IMR-90 (cell line): ENCODE measurements at places on chromosomes 3 and 15. TPM values are rescaled to one million over a fixed set of nuclear protein-coding genes. Genes with fewer than 3 reads are reported as not detected.
A peak's percentile ranks its signal among the peaks of the same experiment; 100 is the strongest.

DNA sequence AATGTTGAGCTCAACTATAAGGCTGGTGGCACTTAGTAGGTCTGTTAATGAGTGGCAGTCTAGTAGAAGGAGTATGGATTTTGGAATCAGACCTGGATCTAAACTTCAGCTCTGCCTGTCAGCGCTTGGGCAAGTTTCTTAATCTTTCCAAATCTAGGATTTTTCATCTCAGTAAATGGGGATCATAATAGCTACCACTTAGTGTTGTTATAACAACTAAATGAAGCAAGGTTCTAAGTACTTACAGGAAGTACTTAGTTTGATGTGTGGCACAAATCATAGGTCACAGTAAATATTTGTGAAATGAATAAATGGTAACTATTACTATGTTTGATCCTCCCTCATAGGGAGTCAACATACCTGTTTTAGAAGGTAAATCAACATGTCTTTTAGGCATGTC lies 31.4 kb downstream of the SLC49A4 start:
- H3K4me1 ChIP-seq, result no peaks in the 10 kb centered on the region
- no peak overlapping the region for H3K4me3 ChIP-seq
- peaks cover 5% of the 10 kb centered on the region; the same call in 1 of the 2 replicates for H3K36me3 ChIP-seq
- no peak for DNase-seq
- no peaks in the 10 kb centered on the region for H3K27me3 ChIP-seq

- H3K4me3 ChIP-seq, result no peak overlapping the region
- H3K36me3 ChIP-seq, result no peaks in the 10 kb centered on the region
- no peak overlapping the region for H3K27ac ChIP-seq
- no peak for DNase-seq
Measured at GRCh38 chr15:61315471-61315870, 86.4 kb upstream of the RORA start.

DNA sequence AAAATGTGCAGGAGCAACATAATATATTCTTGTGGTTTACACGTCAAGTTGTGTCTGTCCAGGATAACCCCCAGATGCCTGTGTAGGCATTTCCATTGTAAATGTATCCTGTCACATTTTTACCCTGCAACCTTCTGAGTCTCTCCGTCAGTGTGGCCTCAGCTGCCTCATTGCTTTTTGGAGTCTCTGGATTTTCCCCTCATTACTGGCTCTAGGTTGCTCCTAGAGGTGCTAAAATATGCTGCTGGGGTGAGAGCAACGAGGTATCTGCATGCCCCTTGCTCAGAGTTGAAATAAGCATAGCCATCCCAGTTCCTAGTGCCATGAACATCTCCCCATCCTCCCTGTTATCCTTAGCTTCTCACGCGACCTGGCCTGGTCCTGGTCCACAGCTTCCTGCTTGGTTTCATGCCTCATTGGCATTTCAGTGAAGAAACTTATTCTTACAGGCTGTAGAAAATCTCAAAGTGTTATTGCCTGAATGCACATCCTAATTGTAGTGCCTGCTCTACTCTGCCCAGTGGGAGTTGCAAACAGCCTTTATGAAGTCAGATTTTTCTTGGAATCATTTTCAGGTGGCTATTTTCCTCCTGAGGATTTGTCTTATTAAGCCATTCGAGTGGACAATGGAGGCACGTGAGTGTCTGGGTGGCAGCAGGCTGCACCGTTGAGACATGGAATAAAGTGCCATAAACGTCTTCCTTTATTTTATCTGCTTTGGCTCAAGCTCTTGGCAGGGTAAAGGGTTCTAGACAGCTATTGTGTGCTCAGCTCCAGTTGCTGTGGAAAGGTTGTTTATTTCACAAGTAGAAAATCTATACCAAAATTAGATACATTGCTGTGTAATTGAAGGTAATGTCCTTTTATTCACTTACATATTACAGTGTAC lies 33.2 kb downstream of the OXNAD1 start:
- H3K36me3 ChIP-seq, result peaks cover 6% of the 10 kb centered on the region; the same call in 1 of the 2 replicates
- peaks cover 2% of the 10 kb centered on the region; the same call in 1 of the 2 replicates for H3K4me1 ChIP-seq
- no peak overlapping the region for H3K4me3 ChIP-seq
- H3K27ac ChIP-seq, result no peak overlapping the region
- H3K27me3 ChIP-seq, result no peaks in the 10 kb centered on the region
- no peak for DNase-seq

DNA sequence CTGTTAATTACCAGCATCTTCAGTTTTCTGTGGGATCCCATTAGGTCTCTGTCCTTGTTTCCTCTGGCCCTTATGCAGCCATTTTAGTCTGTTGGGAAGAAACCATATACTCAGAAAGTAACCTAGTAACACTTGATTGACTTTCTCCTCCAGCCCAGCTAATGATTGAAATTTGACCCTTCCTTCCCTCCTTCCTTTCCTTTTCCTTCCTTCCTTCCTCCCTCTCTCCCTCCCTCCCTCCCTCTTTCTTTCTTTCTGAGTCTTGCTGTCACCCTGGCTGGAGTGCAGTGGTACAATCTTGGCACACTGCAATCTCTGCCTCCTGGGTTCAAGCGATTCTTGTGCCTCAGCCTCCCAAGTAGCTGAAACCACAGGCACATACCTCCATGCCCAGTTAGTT lies 5.9 kb upstream of the ZNF620 start:
- peaks cover 3% of the 10 kb centered on the region for H3K4me1 ChIP-seq
- no peaks in the 10 kb centered on the region for H3K36me3 ChIP-seq
- H3K4me3 ChIP-seq, result no peak overlapping the region
- no peak overlapping the region for H3K27ac ChIP-seq
- DNase-seq, result no peak
- no peaks in the 10 kb centered on the region for H3K27me3 ChIP-seq

DNA sequence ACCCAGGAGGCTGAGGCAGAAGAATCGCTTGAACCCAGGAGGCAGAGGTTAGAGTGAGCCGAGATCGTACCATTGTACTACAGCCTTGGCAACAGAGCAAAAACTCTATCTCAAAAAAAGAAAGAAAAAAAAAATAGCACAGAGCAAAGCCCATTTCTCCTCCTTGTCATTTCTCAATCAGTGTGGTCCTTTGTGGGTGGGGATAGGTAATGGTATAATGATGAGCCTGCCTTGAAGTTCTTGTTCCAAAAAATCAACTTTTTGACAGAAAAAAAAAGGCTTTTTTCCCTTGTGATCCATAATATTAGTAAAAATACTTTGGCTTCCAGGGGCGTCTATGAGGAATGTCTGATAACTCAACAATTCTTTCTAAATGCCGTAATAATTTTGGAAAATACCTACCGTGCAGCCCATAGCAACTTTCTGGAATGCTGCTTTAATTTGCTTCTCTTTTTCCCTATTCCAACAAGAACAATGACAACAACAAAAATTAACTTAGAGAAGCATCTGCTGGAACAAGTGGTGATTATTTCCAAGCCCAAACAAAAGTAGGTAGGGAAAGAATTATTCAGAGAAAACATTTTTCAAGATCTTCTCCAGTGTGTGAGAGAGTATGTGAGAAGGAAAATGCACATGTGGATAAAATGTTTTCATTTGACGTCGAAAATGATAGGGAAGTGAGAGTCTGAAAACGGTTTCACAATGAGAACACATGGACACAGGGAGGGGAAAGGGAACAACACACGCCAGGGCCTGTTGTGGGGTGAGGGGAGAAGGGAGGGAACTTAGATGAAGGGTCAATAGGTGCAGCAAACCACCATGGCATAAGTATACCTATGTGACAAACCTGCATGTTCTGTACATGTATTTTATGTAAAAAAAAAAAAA lies 337.8 kb downstream of the RBMS3 start:
- peak overlapping the region; percentile 29; the same call in 1 of the 2 replicates for H3K27ac ChIP-seq
- no peaks in the 10 kb centered on the region for H3K36me3 ChIP-seq
- H3K4me1 ChIP-seq, result no peaks in the 10 kb centered on the region
- H3K27me3 ChIP-seq, result no peaks in the 10 kb centered on the region
- no peak overlapping the region for H3K4me3 ChIP-seq

- H3K4me1 ChIP-seq, result peaks cover 15% of the 10 kb centered on the region
- H3K27ac ChIP-seq, result no peak overlapping the region
- H3K27me3 ChIP-seq, result peaks cover 33% of the 10 kb centered on the region
- no peak for DNase-seq
- no peak overlapping the region for H3K4me3 ChIP-seq
Measured at GRCh38 chr3:184639351-184639750, 72.5 kb downstream of the MAGEF1 start.

DNA sequence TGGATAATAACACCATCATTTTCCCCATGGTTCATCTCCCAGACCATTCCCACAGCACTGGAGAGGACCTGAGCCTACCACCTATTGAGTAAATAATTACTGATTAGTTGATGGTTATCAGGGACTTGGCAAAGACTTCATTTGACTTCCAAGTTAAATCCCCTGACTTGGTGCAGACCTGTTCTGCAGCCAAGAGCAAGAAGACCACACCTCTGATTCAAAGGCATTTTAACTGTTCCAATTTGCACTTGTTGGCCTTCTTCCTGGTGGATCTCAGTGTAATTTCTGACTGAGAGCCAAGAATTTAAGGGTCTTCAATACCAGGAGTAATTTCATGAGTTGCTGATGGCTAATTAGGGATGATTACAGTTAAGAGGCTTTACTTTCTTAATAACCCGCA lies 24.0 kb downstream of the THSD4 start:
- H3K27me3 ChIP-seq, result no peaks in the 10 kb centered on the region
- H3K36me3 ChIP-seq, result peaks cover 8% of the 10 kb centered on the region
- H3K4me3 ChIP-seq, result no peak overlapping the region
- DNase-seq, result no peak
- peaks cover 14% of the 10 kb centered on the region for H3K4me1 ChIP-seq

- H3K36me3 ChIP-seq, result no peaks in the 10 kb centered on the region
- H3K27ac ChIP-seq, result peak overlapping the region; percentile 90
- H3K4me1 ChIP-seq, result peaks cover 2% of the 10 kb centered on the region; the same call in 1 of the 2 replicates
- peak; percentile 65 for DNase-seq
- no peaks in the 10 kb centered on the region for H3K27me3 ChIP-seq
Measured at GRCh38 chr3:28347374-28348264, 902 bp upstream of the ZCWPW2 start.

The WDR49 gene
- total RNA-seq, result not detected in 2 replicates

The MLF1 gene
- total RNA-seq, result 5.2 and 7.5 TPM in 2 replicates

The STX19 gene
- not detected in 2 replicates for total RNA-seq

The CPN2 gene
- not detected in 2 replicates for total RNA-seq

The SV2B gene
- not detected in 2 replicates for total RNA-seq
